Endodermal cell (in vitro differentiated cells): ENCODE measurements at places on chromosomes 6 and 20. TPM values are rescaled to one million over a fixed set of nuclear protein-coding genes. Genes with fewer than 3 reads are reported as not detected.

- no peak for DNase-seq
Observed at GRCh38 chr20:41306061-41306727, 11.3 kb downstream of the ZHX3 start.

- no peak for DNase-seq
Observed at GRCh38 chr6:3631186-3631585, 120.3 kb downstream of the PXDC1 start.

DNA sequence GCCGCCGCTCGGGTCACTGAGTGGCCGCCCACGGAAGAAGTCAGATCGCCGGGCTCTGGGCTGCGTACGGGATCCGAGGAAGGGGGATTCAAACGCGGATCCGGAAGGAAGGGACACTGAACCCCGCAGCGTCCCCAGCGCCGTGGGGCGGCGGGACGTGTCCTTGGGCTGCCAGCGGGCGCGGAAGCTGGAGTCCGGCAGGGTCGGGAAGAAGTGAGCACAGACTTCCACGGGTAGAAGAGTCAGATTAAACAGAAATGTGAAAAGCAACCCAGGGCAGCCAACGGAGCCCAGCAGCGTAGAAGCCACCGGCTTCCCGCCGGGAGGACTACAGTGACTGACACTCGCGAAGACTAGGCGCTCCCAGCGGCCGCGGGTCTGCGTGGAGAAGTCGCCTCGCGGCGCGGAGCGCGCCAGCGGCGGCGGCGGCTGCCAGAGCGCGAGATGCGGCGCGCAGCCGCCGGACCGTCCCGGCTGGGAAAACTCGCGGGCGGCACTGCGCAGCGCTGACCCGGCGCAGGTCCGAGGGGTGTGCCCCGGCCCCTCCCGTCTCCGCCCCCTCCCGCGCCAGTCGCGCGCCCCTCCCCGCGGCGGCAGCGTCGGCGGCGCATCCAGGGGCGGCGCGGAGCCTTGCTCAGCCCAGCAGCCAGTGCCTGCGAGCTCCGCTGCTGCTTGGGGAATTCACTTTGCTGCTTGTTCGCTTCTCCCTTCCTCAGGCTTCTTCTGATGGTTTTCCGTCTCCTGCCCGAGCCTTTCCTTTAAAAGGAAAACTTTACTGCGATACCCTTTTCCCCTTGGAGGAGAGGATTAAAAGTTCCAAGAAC is at the start of gene SAMD5:
Gene SAMD5, plus strand, starts transcription at position 649 of the 824 bp plus-strand sequence. CDS start 239 bp downstream, outside the sequence.
- peak; percentile 89 for DNase-seq

CUL9 gene
- 32.0 to 43.5 TPM (median 34.1 TPM) in 3 replicates for total RNA-seq

SUN5 gene
- not detected in 2 replicates for total RNA-seq

CDH22 gene
- 0.77 and 0.90 TPM in 2 replicates for total RNA-seq

MTG2 gene
- 26.8 and 29.6 TPM in 2 replicates for total RNA-seq

OR2J3 gene
- not detected in 3 replicates for total RNA-seq

DNA sequence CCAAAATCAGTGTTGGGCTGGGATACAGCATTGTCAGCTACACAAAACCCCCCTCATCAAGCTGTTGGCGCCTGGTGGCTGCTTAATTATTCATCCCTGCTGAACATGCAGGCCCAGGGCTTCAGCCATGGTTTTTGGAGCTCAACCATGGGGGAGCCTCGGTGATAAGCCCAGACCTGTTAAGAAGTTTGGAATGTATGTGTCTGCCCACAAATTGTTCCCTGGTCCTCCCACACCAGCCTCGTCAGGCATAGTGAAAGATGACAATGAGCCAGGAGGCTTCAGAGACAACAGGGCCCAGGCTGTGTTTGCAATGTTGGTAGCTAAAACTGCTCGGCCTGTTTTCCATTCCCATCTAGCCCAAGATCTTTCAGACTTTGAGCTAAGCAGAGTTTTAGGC is 34.8 kb upstream of the SIRPA start:
- DNase-seq, result no peak

DNA sequence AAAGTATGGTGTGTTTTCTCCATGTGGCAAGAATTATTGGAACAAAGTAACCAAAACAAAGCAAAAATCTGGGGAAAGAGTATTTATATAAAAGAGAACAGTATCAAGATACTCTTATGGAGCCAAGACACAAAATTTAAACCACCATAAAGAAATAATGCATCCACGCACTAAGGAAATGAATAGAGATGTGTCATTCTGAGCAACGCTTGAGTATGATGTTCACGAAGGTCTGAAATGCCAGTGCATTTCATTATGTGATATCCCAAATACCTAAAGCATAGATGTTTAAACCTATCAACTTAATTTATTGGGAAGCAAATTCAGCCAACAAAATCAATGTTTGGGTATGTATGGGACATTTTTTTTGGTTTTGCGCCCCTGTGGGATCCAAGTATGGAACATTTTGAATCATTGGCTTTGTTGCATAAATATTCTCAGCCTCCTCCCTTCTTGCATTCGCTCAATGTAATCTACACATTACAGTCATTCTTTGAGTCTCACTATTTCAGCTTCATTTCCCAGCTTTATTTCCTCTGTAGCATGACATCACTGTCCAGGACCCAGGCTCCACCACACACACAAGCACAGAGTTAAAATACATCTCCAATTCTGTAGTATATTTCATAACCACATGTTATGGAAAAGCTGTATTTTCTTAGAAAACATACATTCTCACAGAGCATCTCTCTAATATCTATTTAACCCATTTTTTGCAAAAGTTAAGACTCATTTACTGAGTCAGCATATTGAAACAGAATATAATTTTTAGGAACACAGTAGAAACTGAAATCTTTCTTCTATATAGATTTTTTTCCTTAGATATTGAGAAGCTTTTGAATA is 11.6 kb upstream of the MOXD1 start:
- no peak for DNase-seq

- no peak for DNase-seq
Observed at GRCh38 chr6:97136626-97137358, 146.2 kb downstream of the MMS22L start.

MATN4 gene
- total RNA-seq, result 0.18 and 0.20 TPM in 2 replicates

DNA sequence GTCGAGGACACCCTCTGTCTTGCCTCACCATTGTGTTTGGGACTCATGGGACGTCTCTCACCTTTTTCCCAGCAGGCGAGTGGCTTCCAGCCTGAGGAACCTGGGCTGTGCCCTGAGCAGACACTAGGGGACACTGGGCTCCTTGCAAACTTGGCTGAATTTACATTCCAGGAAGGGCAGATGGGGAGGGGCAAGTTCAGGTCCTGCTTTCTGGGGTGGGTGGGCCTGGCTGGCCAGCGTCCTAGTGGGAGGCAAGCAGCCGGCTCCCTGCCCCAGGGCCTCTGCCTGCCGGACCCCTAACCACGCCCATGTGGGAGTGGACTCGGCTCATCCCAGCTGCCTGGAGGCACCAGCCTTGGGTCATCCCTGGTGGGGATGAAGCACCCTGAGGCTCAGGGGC is 48.2 kb upstream of the MLN start:
- peak; percentile 95 for DNase-seq

GRCh38 chr6:52548999-52549398 is 27.9 kb downstream of the TRAM2 start:
- DNase-seq, result no peak
